Right renal pelvis (tissue), 4 donors: ENCODE measurements at places on chromosomes 12 and 14. TPM values are rescaled to one million over a fixed set of nuclear protein-coding genes. Genes with fewer than 3 reads are reported as not detected.

The KRT71 gene
- not detected for polyA plus RNA-seq

The SLC7A7 gene
- 102 TPM for polyA plus RNA-seq

The PIWIL1 gene
- 0.70 TPM for polyA plus RNA-seq

The MYF6 gene
- 0.15 TPM for polyA plus RNA-seq

The RHOJ gene
- polyA plus RNA-seq: 22.6 TPM

The LRRC10 gene
- not detected for polyA plus RNA-seq

The SPX gene
- polyA plus RNA-seq: 22.9 TPM
